Astrocyte (in vitro differentiated cells and primary cell): ENCODE measurements at places on chromosomes 11 and 22. TPM values are rescaled to one million over a fixed set of nuclear protein-coding genes. Genes with fewer than 3 reads are reported as not detected.
A peak's percentile ranks its signal among the peaks of the same experiment; 100 is the strongest.

The SLC35E4 gene
- 3.2 and 4.2 TPM in 2 replicates for total RNA-seq

The COX8A gene
- total RNA-seq, result 274 and 289 TPM in 2 replicates

The PGA4 gene
- total RNA-seq, result 0.79 and 0.86 TPM in 2 replicates

The SAA1 gene
- 0.43 TPM in 1 of 2 replicates, not detected in the other for total RNA-seq

The OR5P2 gene
- total RNA-seq, result 1.2 and 1.4 TPM in 2 replicates

The SCGB1D2 gene
- total RNA-seq, result not detected in 2 replicates

The RHOD gene
- total RNA-seq, result 29.8 and 30.4 TPM in 2 replicates

The FXYD2 gene
- total RNA-seq, result not detected in 2 replicates

The CARD16 gene
- 1.6 and 2.0 TPM in 2 replicates for total RNA-seq

GRCh38 chr11:76797341-76798201 is 14.4 kb downstream of the TSKU start:
- no peaks in the 10 kb centered on the region for H3K27me3 ChIP-seq
- DNase-seq, result no peak
- no peak overlapping the region for H3K27ac ChIP-seq
- H3K4me3 ChIP-seq, result no peak overlapping the region
- H3K36me3 ChIP-seq, result no peaks in the 10 kb centered on the region

- H3K4me3 ChIP-seq, result peak overlapping the region; percentile 94
- H3K36me3 ChIP-seq, result no peaks in the 10 kb centered on the region
- H3K27me3 ChIP-seq, result peaks cover 5% of the 10 kb centered on the region
- DNase-seq, result peak; percentile 51
- H3K27ac ChIP-seq, result peak overlapping the region; percentile 90
Observed at GRCh38 chr11:57639321-57640067, 10.2 kb downstream of the YPEL4 start.

GRCh38 chr11:34239465-34240149 is 118.2 kb downstream of the ABTB2 start:
- no peaks in the 10 kb centered on the region for H3K27me3 ChIP-seq
- H3K27ac ChIP-seq, result no peak overlapping the region
- H3K4me1 ChIP-seq, result peaks cover 26% of the 10 kb centered on the region
- no peak for DNase-seq
- no peak overlapping the region for H3K4me3 ChIP-seq
- no peaks in the 10 kb centered on the region for H3K36me3 ChIP-seq

GRCh38 chr11:6556139-6556949 is 47.1 kb downstream of the RRP8 start:
- H3K36me3 ChIP-seq, result no peaks in the 10 kb centered on the region
- no peaks in the 10 kb centered on the region for H3K4me1 ChIP-seq
- no peak overlapping the region for H3K4me3 ChIP-seq
- H3K27ac ChIP-seq, result no peak overlapping the region

- H3K27me3 ChIP-seq, result no peaks in the 10 kb centered on the region
- H3K4me1 ChIP-seq, result peaks cover 38% of the 10 kb centered on the region
- H3K4me3 ChIP-seq, result peak overlapping the region; percentile 86
- H3K36me3 ChIP-seq, result no peaks in the 10 kb centered on the region
- DNase-seq, result no peak
Observed at GRCh38 chr11:126357055-126357962, 1.8 kb downstream of the ST3GAL4 start.

DNA sequence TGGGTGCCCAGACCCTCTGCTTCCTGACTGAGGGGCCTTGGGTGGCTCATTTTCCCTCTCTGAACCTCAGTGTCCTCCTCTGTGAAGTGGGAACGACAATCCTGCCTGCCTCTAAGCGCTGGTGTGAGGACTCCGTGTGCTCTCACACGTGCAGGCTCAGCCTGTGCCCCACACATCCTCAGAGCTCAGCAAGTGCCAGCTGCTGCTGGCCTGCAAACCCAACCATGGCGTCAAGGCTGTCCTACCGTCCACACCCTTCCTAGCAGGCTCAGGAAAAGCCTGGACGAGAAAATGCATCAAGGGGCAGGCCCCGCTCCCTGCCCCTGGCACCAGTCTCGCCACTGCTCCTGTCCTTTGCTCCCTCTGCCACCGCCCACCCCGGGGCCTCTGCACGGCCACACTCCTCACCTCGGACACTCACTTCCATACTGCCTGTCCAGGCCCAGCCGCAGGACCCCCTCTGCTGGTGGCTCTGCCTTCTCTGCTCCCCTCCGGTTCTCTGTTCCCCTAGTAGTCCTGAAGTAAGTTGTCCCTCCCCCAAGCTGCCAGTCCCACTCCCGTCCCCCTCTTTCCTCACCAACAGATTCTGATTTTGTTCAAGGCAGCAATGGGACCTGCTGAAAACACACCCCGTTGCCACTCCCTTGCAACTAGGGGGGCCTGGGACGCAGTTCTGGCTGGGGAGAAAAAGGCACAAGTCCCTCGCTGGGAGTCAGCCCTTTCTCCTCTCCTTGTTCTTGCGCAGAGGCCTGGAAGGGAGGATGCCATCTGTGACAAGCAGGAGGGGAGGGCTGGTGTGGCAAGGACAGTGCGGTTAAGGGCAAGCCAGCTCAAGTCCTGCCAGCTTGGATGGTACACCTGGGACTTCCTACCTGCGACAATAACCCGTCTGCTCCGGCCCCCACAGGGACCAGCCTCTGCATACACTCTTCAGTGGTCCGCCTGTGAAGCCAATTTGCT is 62.2 kb downstream of the ARFGAP3 start:
- H3K27ac ChIP-seq, result no peak overlapping the region
- H3K36me3 ChIP-seq, result peaks cover 15% of the 10 kb centered on the region
- no peak overlapping the region for H3K4me3 ChIP-seq
- no peaks in the 10 kb centered on the region for H3K4me1 ChIP-seq

- H3K36me3 ChIP-seq, result peaks cover 43% of the 10 kb centered on the region
- no peak for DNase-seq
- no peak overlapping the region for H3K27ac ChIP-seq
- no peaks in the 10 kb centered on the region for H3K27me3 ChIP-seq
- H3K4me1 ChIP-seq, result no peaks in the 10 kb centered on the region
Observed at GRCh38 chr22:41647771-41648170, 26.7 kb downstream of the XRCC6 start.

DNA sequence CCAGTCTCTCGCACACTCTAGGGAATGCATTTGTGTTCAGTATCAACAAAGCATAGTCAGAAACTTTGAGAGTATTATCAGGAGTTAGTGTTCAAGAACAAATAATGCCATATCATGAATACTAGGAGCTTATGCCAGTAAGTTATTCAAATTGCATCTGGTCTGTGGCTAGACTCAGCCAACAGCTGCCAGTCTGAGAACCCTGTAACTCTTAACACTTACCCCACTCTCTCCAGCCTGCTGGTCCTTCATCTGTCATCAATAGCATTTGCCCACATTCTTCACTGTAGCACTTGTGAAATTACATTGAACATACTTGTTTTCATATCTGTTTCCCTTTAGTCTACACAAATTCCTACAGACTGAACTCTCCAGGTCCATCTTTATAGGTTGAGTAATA is 1157.5 kb upstream of the RAG2 start:
- no peaks in the 10 kb centered on the region for H3K4me1 ChIP-seq
- no peaks in the 10 kb centered on the region for H3K27me3 ChIP-seq
- no peak overlapping the region for H3K4me3 ChIP-seq
- H3K36me3 ChIP-seq, result no peaks in the 10 kb centered on the region
- no peak overlapping the region for H3K27ac ChIP-seq
- no peak for DNase-seq

- no peaks in the 10 kb centered on the region for H3K36me3 ChIP-seq
- no peaks in the 10 kb centered on the region for H3K4me1 ChIP-seq
- H3K27me3 ChIP-seq, result no peaks in the 10 kb centered on the region
- no peak overlapping the region for H3K4me3 ChIP-seq
- DNase-seq, result no peak
Observed at GRCh38 chr11:109076870-109077269, 345.1 kb upstream of the C11orf87 start.

- peak within 1 kb of the TSS; percentile 99 for H3K4me3 ChIP-seq
- peaks cover 17% of the 10 kb centered on the region for H3K4me1 ChIP-seq
Observed at GRCh38 chr22:26512149-26512793, at the start of gene TFIP11. TSS of gene TFIP11 (minus strand) at chr22:26512473. CDS start at chr22:26510272, 2,201 bp downstream.

DNA sequence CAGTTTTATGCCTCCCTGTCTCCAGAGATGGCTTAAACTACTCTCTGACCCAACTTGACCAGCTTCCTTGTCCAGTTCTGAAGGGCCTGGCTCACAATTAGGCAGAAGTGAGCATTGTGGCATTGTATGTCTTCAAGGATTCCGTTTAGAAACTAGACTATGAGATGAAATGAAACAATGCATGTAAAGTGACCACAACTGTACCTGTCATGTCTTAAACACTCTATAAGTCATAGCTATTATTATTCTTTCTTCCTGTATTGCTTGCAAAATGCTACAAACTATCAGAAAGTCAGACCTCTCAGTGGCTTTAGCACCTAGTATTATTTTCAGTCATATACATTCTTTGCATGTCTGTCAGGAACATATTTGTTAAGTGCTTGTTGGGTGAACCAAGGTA is 127.9 kb upstream of the MTMR2 start:
- H3K36me3 ChIP-seq, result no peaks in the 10 kb centered on the region
- H3K27ac ChIP-seq, result no peak overlapping the region
- DNase-seq, result no peak
- H3K27me3 ChIP-seq, result no peaks in the 10 kb centered on the region

GRCh38 chr11:19805827-19806226 is 93.2 kb downstream of the NAV2 start:
- H3K36me3 ChIP-seq, result no peaks in the 10 kb centered on the region
- H3K4me1 ChIP-seq, result no peaks in the 10 kb centered on the region
- no peaks in the 10 kb centered on the region for H3K27me3 ChIP-seq
- no peak overlapping the region for H3K4me3 ChIP-seq

DNA sequence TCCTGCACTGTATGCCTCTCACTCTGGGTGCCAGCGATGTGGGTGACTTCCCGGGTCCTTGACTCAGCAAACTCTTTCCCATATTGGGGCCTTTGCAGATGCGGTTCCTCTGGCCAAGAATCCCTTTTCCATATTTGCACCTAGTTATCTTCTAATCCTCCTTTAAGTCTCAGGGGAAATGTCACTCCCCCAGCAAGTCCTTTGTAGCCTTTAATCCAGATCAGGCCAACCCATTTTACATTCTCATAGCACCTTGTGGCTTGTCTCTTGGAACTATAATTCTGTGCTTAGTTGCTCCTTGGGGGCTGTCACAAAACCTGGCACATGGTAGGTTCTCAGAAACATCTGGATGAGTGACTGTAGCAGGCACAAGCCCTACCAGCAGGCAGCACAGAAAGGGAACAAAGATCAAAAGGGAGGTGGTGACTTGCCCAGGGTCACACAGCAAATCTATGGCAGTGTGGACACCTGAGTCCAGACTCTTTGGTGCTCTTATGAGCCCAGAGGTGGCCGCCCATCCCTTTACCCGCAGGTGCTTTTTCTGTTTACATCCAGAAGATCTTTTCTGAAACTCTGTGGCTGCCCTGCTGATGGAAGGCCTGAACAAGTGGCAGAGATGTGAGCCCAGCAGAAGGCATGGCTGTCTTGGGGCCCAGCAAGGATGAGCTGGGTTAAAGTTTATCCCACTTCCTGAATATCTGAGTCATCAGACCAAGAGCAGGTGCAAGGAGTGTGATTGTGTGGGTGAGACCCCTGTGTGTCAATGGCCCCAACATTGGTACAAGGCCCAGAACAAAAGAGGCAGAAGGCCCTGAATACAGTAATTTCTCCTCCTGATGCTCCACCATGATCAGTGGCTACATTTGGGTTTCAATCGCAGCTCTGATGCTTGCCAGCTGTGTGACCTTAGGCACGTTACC is 78.6 kb upstream of the GRK3 start:
- no peak for DNase-seq
- H3K36me3 ChIP-seq, result no peaks in the 10 kb centered on the region
- H3K4me1 ChIP-seq, result peaks cover 14% of the 10 kb centered on the region
- peaks cover 18% of the 10 kb centered on the region for H3K27me3 ChIP-seq
- H3K27ac ChIP-seq, result no peak overlapping the region
- H3K4me3 ChIP-seq, result no peak overlapping the region

- no peak for DNase-seq
- H3K27me3 ChIP-seq, result no peaks in the 10 kb centered on the region
Observed at GRCh38 chr22:47153854-47154525, 391.5 kb downstream of the TBC1D22A start.

- no peak for DNase-seq
- H3K36me3 ChIP-seq, result no peaks in the 10 kb centered on the region
- H3K27ac ChIP-seq, result no peak overlapping the region
- no peaks in the 10 kb centered on the region for H3K27me3 ChIP-seq
Observed at GRCh38 chr11:13347901-13348300, 70.3 kb downstream of the BMAL1 start.

GRCh38 chr11:11456866-11457265 is 103.8 kb upstream of the CSNK2A3 start:
- no peaks in the 10 kb centered on the region for H3K36me3 ChIP-seq
- H3K27me3 ChIP-seq, result peaks cover 34% of the 10 kb centered on the region
- no peak overlapping the region for H3K27ac ChIP-seq
- no peak overlapping the region for H3K4me3 ChIP-seq
- H3K4me1 ChIP-seq, result no peaks in the 10 kb centered on the region

DNA sequence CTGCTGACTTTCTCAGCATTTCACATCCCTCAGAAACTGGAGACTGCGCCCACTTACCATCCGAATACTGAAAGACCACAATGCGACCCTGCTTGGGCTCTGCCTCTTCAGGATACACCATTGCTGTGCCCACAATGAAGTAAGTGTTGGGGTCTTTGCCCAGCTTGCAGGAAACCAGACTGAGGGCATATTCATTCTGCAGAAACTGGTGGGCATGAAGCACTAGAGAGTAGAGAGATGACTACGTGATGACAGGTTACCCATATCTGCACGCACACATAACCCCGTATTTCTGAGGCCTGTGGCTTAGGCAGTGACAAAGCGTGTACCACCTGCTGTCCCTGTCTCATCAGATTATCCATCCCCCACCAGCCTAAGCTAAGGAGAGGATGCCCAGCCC is 14.6 kb upstream of the VWCE start:
- DNase-seq, result no peak
- no peaks in the 10 kb centered on the region for H3K27me3 ChIP-seq
- H3K4me3 ChIP-seq, result no peak overlapping the region
- H3K36me3 ChIP-seq, result peaks cover 88% of the 10 kb centered on the region
- no peak overlapping the region for H3K27ac ChIP-seq

- no peak for DNase-seq
- no peak overlapping the region for H3K27ac ChIP-seq
- H3K4me1 ChIP-seq, result peaks cover 6% of the 10 kb centered on the region
- no peaks in the 10 kb centered on the region for H3K36me3 ChIP-seq
- no peak overlapping the region for H3K4me3 ChIP-seq
- H3K27me3 ChIP-seq, result peaks cover 38% of the 10 kb centered on the region
Observed at GRCh38 chr22:40040927-40041326, 46.2 kb downstream of the FAM83F start.

- no peaks in the 10 kb centered on the region for H3K27me3 ChIP-seq
- no peaks in the 10 kb centered on the region for H3K36me3 ChIP-seq
- peak overlapping the region; percentile 87 for H3K27ac ChIP-seq
- H3K4me3 ChIP-seq, result peak overlapping the region; percentile 95
Observed at GRCh38 chr11:62545437-62546243, 966 bp downstream of the AHNAK start.

DNA sequence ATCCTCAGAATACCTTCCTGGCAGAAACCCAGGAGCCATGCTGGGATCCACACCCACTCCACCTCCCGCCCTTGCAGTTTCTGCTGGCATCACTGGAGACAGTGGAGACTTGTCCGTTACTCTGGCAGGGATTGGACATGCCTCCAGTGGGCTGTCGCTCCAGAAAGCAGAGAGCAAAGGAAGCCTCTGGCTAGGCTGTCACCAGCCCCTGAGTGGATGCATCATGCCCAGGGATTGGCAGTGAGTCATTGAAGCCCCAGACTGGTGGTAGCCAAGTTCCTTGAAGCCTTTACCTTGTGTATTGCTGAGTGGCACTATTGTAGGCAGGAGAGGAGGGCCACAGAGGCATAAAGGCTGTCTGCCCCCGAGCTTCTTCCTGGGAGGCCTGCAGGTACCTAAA is 34.8 kb upstream of the E2F8 start:
- no peaks in the 10 kb centered on the region for H3K4me1 ChIP-seq
- H3K36me3 ChIP-seq, result no peaks in the 10 kb centered on the region
